ENCODE measurements at places on chromosomes 13 and 19. TPM values are rescaled to one million over a fixed set of nuclear protein-coding genes. Genes with fewer than 3 reads are reported as not detected.

- no peak for DNase-seq
Measured at GRCh38 chr13:20366056-20366455, 133.9 kb upstream of the GJB6 start.

DNA sequence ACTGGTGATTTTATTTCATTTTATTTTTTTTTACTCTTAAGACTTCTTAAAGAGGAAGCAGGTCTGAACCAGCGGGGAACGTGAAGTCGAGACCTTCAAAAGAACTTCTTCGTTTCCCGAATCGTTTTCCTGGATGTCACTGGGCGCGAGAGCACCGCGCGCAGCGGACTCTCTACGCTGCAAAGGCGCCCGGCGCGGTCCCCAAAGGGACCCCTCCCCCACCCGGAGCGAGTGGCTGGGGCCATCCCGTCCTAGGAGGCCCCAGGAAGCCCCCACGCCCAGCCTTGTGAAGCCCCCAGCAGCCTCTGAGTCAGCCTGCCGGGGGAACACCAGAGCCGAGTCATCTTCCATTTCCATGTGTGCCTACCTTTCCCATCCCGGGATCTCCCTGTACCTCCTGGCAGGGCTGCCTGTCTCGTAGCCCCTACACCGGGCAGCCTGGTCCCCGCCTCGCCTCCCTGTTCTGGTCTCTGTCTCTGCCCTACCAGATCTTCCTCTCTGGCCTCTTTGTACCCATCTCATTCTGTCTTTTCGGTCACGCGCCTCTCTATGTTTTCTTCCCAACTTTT, 608 bp downstream of the CD70 start:
- no peak for DNase-seq

DNA sequence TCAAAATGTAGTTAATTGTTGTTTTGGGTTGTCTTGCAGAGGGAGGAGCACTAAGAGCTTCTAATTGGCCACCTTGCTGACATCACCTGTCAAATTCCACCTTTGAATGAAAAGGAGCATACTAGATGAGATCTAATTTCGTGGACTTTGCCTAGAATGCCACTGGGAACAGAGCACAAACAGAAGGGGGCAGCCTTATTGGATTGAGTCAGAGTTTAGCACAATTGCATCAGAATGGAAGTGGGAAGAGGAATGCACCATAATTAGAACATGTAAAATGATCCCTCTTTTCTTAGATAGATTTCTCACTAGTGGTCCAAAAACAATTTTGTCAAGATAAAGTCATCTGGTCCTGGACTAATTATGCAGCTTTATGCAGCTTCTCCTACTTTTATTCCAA, 1552.2 kb downstream of the PCDH9 start:
- no peak for DNase-seq

DNA sequence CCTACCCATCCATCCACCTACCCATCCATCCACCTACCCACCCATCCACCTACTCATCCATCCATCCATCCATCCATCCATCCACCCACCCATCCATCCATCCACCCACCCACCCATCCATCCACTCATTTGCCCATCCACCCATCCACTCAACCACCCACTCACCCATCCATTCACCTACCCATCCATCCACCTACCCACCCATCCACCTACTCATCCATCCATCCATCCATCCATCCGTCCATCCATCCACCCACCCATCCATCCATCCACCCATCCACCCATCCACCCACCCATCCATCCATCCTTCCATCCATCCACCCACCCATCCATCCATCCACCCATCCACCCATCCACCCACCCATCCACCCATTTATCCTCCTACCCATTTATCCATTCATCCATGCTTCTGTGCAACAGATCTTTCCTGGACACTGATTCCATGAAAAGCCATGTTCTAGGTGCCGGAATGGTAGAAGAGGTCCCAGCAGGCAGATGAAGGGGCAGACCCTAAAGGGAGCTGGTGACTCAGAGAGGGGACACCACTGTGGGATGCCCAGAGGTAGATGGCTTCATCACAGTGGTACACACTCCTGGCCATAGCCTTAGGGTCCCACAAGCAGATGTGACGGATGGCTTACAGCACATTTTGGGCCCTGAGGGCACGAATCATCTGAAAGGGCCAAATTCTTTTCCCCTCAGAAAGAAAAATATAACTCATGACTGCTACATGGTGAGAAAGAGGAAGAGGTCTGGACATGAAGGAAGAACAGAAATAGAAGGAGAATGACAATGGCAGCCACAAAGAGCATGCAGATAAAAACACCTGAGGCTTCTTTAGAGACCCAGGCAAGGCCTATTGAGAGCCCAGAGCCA, 76.0 kb downstream of the KCTD15 start:
- no peak for DNase-seq

- DNase-seq = no peak
Measured at GRCh38 chr13:105598529-105598928, 936.9 kb downstream of the EFNB2 start.

- DNase-seq = no peak
Measured at GRCh38 chr13:89113744-89114143, 1442.6 kb downstream of the SLITRK5 start.

DNA sequence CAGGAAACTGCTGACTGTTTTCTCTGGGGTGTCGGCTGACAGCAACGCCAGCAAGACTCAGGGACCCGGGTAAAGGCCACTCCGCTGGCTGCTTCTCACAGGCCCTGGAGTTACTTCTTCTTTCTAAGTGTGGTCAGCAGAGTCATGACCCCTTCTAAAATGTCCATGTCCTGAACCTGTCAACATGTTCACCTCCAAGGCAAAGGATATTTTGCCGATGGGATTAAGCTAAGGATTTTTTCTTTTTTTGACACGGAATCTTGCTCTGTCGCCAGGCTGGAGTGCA, 7.9 kb downstream of the PEX11G start:
- no peak for DNase-seq

DNA sequence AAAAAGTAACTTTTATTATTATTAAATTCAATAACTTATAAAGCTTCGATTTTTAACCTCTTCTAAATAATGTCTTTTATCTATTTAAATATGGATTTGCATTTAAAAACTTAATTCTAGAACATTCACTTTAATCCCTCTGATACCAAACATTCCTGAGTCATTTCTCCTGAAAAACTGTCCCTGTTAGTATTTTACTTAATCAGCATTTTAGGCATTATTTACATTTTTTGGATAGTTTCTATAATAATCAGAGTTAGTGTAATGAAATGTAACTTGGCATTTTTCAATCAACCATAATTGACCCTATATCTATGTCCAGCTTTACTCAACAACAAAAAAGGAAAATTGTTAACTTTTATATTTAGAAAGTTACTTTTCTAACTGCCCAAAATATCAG, 428.1 kb downstream of the PCDH17 start:
- DNase-seq = no peak

DNA sequence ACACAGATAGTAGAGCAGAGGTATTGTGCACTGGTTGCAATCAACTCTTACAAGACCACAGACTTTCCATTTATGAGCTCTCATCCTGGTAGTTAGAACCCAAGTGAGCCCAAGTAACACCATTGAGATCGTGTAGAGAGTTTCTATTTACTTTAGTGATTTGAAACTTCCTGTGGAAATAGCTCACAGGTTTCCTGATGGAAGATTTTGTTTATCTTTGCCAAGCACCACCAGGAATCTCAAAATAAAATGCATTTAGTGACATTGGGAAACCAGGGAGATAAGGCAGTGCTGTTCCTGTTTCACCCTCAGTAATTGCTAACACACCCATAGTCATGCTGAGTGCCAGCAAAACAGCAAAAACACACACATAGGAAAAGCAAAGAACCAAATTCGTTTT, 102.5 kb downstream of the FLT1 start:
- DNase-seq = no peak

GRCh38 chr13:22198001-22198400, 527.1 kb downstream of the FGF9 start:
- no peak for DNase-seq

GRCh38 chr19:11164879-11165406, 9.4 kb upstream of the SPC24 start:
- no peak for DNase-seq

DNA sequence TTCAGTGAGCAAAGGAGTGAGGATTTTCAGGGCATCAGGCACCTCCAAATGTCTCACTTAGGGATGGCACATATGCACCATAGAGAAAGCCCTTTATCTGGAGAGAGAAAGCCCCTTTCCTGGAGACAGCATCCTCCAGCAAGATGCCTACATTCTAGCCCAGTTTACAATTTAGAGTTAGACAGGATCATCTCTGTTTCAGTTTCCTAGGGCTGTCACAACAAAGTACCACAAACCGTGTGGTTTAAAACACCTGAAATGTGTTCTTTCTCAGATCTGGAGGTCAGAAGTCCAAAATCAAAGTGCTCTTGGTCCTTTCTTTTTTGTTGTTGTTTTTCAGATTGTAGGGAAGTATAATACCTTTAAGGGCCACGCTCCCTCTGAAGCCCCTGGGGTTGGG, 61.8 kb downstream of the MBNL2 start:
- DNase-seq = no peak

- DNase-seq = no peak
Measured at GRCh38 chr19:48551437-48552302, at the start of gene SULT2B1. SULT2B1 (plus strand) TSS chr19:48552172; CDS start chr19:48552253, 81 bp downstream.

GRCh38 chr13:95221971-95222732, 79.1 kb downstream of the ABCC4 start:
- no peak for DNase-seq

GRCh38 chr13:39526499-39526898, 76.5 kb downstream of the LHFPL6 start:
- no peak for DNase-seq

DNA sequence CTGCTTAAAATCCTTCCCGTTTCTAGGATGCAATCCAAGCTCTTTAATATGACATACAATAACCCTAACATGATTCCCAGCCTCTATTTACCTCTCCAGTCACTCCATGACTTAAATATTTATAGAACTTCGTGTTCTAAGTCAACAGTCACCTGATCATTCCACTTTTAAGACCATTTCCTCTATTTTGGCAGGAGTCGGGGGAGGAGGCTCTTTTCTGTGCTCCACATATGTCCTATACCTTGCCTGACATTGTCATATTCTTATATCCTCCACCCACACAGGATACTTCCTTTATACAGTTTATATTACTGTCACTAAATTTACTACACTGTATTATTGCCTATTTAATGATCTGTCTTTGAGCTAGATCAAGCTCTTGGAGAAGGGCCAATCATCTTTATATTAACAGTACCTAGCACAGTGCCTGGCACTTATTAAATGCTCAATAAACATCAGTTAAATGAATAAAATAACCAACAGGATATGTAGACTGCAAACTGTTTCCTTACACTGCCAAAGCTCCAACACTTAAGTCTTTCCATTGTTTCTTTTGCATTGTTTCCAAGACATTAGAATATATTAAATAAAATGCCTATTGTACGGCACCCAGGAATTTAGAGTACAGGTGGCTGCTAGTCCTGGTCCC, 2.7 kb downstream of the ARGLU1 start:
- DNase-seq = no peak

DNA sequence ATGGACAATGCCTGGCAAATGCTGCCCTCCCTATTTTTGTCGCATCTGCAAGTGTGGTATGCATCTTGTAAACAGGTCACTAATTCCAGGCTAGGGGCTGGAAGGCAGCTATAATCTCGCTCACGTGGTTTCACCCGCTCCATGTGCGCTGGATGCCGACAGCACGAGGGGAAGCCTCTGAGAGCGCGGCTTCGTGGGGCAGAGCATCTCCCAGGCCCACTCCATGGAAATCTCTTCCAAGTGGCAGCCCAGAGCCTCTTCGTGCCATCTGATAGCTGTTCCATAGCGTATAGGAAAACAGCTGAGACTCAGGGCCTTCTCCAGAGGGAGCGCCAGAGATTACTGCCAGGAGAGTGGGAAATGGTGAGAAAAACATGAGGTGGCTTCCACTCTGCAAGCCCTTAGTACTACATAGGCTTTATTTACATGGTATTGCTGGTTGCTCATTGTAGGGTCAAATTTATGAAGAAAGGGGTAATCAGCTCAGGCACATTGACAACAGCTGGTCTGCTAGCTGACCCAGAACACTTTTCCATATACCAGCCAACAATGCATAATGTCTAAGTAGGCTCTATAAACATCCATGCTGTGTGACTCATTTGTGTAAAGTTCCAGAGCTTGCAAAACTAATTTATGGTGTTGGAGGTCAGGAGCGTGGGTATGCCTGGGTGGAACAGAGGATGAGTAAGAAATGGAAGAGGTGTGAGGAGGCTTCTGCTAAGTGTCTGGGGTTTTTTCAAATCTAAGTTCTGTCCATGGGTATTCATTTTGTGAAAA, 165.2 kb downstream of the SHISA2 start:
- no peak for DNase-seq

DNA sequence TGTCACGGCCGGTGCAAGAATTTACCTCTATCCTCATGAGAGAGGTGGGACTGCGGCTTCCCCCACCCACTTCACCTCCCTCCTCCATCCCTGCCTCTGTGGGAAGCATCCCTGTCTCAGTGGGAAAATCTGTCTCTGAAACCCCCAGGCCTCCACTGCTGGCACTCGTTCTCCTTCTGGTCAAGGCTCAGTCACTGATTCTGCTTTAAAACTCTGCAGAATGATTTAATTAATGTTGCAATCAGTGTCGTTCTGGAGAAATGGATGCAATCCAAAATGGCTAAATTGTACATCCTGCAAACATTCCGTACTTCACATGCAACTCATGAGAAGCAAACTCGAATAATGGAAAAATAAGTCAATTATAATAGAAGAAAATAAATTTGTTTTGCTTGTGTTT, 5.6 kb downstream of the RASL11A start:
- no peak for DNase-seq

GRCh38 chr19:5489551-5489950, 34.3 kb downstream of the ZNRF4 start:
- DNase-seq = no peak

GRCh38 chr13:92354583-92354982, 872.0 kb upstream of the GPC6 start:
- DNase-seq = no peak

Gene POU2F2
- 7.7 TPM for polyA plus RNA-seq

Gene SPIB
- 14.8 TPM for polyA plus RNA-seq

Gene PSG3
- polyA plus RNA-seq = 0.05 TPM

Gene ARHGEF1
- 630 TPM for polyA plus RNA-seq

Gene EHD2
- 14.2 TPM for polyA plus RNA-seq

Gene LGALS13
- polyA plus RNA-seq = 0.66 TPM

Gene EPS8L1
- 26.6 TPM for polyA plus RNA-seq
